ENCODE measurements at places on chromosomes 4 and X.

- DNase-seq: no peak
These were observed 45.2 kb upstream of the CEP135 start for GRCh38 chr4:55903577-55903976.

DNA sequence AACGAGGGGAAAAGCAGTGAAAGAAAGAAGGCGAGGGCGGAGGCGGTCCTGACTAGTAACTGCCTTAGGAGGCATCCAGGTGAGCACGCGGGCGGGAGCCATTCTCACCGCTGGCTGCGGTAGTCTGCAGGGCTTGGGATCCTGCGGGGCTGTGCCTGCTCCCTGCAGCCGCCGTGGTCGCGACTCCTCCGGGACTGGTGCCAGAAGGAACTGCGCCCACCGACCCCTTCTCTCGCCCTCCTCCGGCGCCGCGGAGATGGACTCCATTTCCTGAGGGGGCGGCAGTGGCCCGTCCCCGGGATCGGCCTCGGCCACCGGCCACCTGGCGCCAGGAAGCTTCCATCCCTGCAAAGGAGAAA is 543 bp downstream of the NFXL1 start:
- no peak for DNase-seq

DNA sequence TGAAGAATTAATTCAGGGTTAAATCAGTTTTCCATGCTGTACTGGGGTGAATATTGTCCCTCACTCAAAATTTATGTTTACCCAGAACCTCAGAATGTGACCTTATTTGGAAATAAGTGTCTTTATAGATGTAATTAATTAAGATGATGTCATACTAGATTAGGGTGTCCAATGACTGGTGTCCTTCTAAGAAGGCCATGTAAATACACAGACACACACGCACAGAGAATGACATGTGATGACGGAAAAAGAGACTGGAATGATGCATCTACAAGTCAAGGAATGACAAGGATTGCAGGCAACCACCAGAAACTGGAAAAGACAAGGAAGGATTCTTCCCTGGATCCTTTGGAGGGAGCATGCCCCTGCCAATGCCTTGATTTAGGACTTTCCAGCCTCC is 84.6 kb upstream of the GPR34 start:
- no peak for DNase-seq

- peak; percentile 70 for DNase-seq
These were observed 65.9 kb upstream of the HPF1 start for GRCh38 chr4:169823685-169824084.

- peak; percentile 57 for DNase-seq
These were observed 17.8 kb downstream of the TBC1D1 start for GRCh38 chr4:37908488-37909331.
